ENCODE measurements at places on chromosomes 4 and X. TPM values are rescaled to one million over a fixed set of nuclear protein-coding genes. Genes with fewer than 3 reads are reported as not detected.

CCDC120 gene
- not detected for total RNA-seq

- peak; percentile 29 for DNase-seq
Observed at GRCh38 chrX:10099411-10099810, 57.4 kb upstream of the CLCN4 start.

MAGEA11 gene
- total RNA-seq: not detected

FTSJ1 gene
- 36.3 TPM for total RNA-seq

GRCh38 chrX:9354918-9355317 lies 109.9 kb upstream of the TBL1X start:
- no peak for DNase-seq

- no peak for DNase-seq
Observed at GRCh38 chrX:39599339-39599738, 498.4 kb downstream of the BCOR start.

DNA sequence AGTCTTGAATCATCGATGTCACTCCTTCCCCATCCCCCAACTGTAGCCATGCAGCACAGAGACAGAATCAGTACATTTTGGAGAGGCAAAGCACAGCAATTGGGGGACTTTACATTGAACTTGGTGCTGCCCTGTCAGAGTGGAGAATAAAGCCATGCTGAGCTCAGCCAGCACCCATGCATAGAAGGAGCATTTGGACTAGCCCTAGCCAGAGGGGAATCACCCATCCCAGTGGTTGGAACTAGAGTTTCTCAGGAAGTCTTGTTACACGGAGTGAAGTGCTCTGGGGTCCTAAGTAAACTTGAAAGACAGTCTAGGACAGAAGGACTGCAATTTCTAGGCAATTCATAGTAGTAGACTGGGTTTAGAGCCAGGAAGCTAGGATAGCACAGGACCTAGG lies 49.6 kb downstream of the STPG2 start:
- no peak for DNase-seq

RNF128 gene
- total RNA-seq: not detected

GRCh38 chr4:93842601-93843252 lies 14.2 kb downstream of the ATOH1 start:
- no peak for DNase-seq

All from Karpas-422 (cell line).